ENCODE measurements at places on chromosomes 3 and 15. TPM values are rescaled to one million over a fixed set of nuclear protein-coding genes. Genes with fewer than 3 reads are reported as not detected.

- H3K27me3 ChIP-seq, result peaks cover 4% of the 10 kb centered on the region
- H3K36me3 ChIP-seq, result peaks cover 7% of the 10 kb centered on the region
- H3K27ac ChIP-seq, result no peak overlapping the region
- no peak overlapping the region for H3K4me3 ChIP-seq
- H3K4me1 ChIP-seq, result peaks cover 13% of the 10 kb centered on the region
These were observed 191.9 kb upstream of the IL12A start for GRCh38 chr3:159796744-159797143.

DNA sequence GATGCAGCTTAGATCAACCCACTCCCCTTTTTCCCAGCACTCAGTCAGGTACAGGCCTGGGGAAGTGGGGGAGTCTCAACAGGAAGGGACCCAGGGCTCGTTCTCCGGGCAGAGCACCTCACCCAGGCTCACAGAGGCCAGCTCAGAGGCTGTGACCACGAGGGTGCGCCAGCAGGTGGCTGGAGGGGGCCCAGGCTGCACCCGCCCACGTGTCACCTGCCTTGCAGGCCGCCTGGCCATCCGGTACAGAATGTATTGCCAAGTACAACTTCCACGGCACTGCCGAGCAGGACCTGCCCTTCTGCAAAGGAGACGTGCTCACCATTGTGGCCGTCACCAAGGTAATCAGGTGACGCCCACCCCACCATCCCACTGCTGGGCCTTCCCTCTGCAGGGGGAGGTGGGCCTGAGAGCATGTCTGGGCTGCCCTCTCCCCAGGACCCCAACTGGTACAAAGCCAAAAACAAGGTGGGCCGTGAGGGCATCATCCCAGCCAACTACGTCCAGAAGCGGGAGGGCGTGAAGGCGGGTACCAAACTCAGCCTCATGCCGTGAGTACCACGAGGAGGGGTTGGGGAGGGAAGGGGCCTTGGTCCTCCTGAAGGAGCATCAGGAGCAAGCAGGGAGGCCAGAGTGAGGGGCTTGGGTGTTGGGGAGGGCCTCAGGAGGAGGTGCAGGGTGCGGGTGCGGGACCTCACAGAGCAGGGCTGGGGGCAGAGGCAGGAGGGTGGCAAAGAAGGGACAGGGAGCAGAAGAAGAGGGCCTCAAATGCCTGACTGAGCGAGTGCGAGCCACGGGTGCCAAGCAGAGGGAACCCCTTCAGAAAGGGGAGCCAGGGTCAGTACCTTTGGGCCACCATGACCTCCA is 14.0 kb upstream of the LMAN1L start:
- no peak for DNase-seq
- no peaks in the 10 kb centered on the region for H3K4me1 ChIP-seq
- H3K27ac ChIP-seq, result no peak overlapping the region
- no peaks in the 10 kb centered on the region for H3K36me3 ChIP-seq

GRCh38 chr3:188152660-188153436 is 1.1 kb upstream of the LPP start:
- H3K27me3 ChIP-seq, result no peaks in the 10 kb centered on the region
- peak overlapping the region; percentile 100 for H3K27ac ChIP-seq
- peak; percentile 78 for DNase-seq
- peaks cover 5% of the 10 kb centered on the region for H3K36me3 ChIP-seq
- H3K4me1 ChIP-seq, result peaks cover 45% of the 10 kb centered on the region

- peaks cover 5% of the 10 kb centered on the region for H3K27me3 ChIP-seq
- H3K4me3 ChIP-seq, result no peak overlapping the region
- no peak for DNase-seq
- no peak overlapping the region for H3K27ac ChIP-seq
These were observed 48.8 kb downstream of the PDZRN3 start for GRCh38 chr3:73575953-73576352.

- no peak overlapping the region for H3K27ac ChIP-seq
- DNase-seq, result no peak
- H3K4me3 ChIP-seq, result no peak overlapping the region
- peaks cover 44% of the 10 kb centered on the region for H3K36me3 ChIP-seq
These were observed 13.4 kb downstream of the SEC62 start for GRCh38 chr3:169980055-169980454.

- no peaks in the 10 kb centered on the region for H3K27me3 ChIP-seq
- H3K36me3 ChIP-seq, result peaks cover 8% of the 10 kb centered on the region
- H3K27ac ChIP-seq, result no peak overlapping the region
These were observed 28.8 kb upstream of the IMPDH2 start for GRCh38 chr3:49058011-49058410.

DNA sequence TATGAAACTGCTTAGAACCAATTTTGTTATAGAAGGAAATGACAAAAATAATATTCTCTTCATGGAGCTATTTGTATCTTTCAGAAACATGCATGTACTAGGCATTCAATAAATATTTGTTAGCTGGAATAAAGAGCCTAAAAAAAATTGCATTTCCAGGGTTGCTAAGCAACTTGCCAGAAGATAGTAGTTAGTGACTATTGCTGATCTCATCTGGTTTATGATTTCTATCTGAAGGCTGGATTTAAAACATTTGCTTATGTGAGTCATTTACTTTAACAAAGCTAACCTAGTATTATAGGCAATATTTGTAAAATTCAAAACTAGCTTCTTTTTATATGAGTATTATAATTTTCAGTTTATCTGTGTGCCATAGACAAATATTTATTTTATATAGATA is 78.3 kb downstream of the NAALADL2 start:
- no peak overlapping the region for H3K4me3 ChIP-seq
- no peaks in the 10 kb centered on the region for H3K27me3 ChIP-seq
- no peak overlapping the region for H3K27ac ChIP-seq
- H3K36me3 ChIP-seq, result no peaks in the 10 kb centered on the region
- DNase-seq, result no peak
- peaks cover 18% of the 10 kb centered on the region for H3K4me1 ChIP-seq

DNA sequence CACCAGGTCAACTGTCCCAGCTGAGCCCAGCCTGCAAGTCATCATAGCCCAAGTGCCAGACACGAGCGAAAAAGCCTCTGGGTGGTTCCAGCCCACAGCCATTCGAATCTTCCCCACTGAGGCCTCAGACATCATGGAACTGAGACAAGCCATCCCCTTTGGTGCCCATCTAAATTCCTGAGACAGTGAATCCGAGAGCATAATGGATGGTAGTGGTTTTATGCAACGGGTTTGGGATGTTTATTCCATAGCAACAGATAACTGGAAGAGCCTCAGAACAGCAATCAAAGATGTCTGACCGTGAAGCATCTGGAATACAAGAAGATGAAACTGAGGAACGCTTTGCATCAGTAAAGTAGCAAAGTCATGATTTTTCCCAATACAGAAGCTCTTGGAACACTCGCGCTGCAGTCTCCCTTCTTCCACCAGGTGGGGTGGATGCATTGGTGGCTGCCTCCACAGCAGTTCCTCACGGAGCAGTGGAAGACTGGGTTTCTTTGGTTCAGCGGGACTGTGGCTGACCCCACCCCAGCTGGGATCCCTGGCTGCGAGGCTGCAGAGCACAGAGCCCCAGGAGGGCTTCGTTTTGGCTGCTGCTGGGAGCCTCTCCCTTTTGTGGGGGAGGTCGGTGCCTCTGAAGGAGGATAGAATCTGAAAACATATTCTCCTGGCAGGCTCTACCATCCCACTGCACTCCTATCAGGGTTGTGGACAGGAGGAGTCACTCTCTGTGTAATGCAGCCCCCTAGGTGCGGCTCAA is 26.4 kb upstream of the PDE8A start:
- no peaks in the 10 kb centered on the region for H3K27me3 ChIP-seq
- no peak for DNase-seq
- H3K36me3 ChIP-seq, result no peaks in the 10 kb centered on the region
- peaks cover 5% of the 10 kb centered on the region for H3K4me1 ChIP-seq

DNA sequence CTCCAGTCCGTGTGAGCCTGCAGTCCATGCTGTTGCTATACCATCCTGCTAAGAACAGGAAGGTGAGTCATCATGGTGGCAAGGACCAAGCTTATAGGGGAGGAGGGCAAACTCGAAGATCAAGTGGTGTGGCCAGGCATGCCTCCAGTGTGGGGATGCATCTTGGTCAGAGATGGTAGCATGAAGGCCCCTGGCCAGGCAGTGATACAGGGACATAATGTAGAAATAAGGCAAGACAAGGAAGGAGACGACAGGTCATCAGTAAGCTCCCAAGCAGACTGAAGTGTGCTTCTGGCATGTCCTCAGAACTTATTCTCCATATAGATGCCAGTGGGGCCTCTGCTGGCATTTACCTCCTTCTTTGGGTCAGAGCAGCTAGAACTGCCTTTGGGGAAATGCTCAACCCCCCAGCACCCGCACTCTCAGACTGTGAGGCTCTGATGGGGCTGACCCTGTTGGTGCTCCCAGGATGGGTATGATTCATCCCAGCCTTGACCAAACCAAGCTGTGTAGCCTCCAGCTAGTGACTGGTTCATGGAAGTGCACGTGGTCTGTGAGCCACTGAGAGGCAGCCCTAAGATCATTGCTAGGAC is 52.5 kb upstream of the ATP2B2 start:
- no peak overlapping the region for H3K27ac ChIP-seq
- H3K4me1 ChIP-seq, result no peaks in the 10 kb centered on the region
- peaks cover 46% of the 10 kb centered on the region for H3K27me3 ChIP-seq
- DNase-seq, result peak; percentile 34
- H3K4me3 ChIP-seq, result no peak overlapping the region

DNA sequence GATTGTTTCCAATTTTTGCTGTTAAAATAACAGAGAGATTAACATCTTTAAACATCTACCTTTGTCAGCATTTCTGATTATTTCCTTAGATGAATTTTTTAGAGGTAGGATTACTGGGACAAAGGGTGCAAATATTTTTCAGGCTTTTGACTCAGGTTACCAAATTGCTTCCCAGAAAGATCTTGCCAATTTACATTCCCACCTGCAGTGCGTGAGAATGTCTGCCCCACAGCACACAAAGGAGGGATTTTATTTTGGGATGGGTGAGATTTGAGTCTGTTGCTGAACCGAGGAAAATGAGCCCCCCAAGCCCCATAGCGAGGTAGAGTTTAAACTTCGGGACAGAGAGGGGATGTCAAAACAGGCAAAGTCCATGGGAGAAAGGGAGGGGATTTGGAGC is 25.9 kb upstream of the RNU6-1 start:
- H3K4me1 ChIP-seq, result peaks cover 17% of the 10 kb centered on the region
- no peak overlapping the region for H3K27ac ChIP-seq
- no peaks in the 10 kb centered on the region for H3K27me3 ChIP-seq

DNA sequence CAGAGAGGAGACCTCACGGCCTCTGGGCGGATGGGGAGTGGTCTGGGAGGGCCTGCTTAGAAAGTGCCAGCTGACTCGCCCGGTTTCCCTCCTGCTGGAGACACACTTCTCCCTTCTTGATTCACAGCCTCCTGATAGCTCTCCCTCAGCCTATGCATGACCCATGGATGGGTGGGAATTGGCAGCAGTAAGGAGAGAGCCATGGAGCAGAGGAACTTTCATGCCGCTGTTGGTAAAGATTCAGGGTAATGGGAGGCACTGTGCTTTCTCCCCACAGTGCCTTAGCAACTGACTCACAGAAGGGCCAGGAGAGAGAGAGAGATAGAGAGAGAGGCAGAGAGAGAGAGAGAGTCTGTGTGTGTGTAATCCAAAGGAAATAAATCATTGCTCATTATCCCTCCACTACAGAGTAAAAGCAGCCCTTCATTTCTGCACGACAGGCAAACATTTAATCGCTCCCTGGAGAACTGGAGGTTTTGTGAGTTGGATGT is 82.8 kb downstream of the SEMA5B start:
- H3K36me3 ChIP-seq, result no peaks in the 10 kb centered on the region
- H3K4me1 ChIP-seq, result peaks cover 21% of the 10 kb centered on the region
- no peak overlapping the region for H3K4me3 ChIP-seq
- H3K27me3 ChIP-seq, result peaks cover 19% of the 10 kb centered on the region

DNA sequence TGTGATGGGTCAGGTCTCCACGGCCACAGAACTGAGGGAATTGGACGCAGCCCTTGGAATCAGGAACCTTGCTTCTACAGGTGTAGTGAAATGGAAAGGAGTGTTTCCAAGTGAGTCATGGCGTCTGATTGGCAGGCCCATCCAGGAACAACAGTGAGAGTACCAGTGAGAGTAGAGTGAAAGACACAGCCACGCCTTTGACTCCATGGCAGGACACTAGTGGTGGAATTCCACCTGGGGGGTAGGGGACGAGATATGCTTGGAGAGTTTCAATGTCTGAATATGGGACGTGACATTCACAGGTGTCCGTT is 3.0 kb upstream of the SLC28A1 start:
- H3K4me1 ChIP-seq, result peaks cover 4% of the 10 kb centered on the region
- H3K36me3 ChIP-seq, result no peaks in the 10 kb centered on the region
- H3K4me3 ChIP-seq, result no peak overlapping the region
- no peak for DNase-seq

- H3K4me1 ChIP-seq, result peaks cover 6% of the 10 kb centered on the region
- no peaks in the 10 kb centered on the region for H3K27me3 ChIP-seq
- DNase-seq, result no peak
- no peak overlapping the region for H3K4me3 ChIP-seq
These were observed 16.4 kb downstream of the IL12A start for GRCh38 chr3:160005004-160005403.

DNA sequence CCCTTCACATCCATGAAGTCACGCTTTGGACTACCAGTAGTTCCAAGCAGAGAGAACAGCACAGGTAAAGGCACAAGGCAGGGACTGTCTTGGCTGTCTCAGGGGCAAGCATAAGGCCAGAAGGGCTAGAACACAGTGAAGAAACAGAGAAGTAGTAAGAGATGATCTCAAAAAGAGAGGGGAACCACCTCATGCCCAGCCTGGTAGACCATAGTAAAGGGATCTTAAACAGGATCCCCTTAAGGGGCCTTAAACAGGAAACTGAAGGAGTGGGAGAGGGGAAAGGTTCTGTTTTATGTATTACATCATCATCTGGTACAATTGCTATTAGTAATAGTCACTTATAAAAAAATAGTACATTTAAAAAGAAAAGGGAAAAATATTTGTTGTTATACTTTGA is 25.8 kb downstream of the P2RY1 start:
- H3K4me3 ChIP-seq, result no peak overlapping the region
- H3K27ac ChIP-seq, result no peak overlapping the region
- peaks cover 4% of the 10 kb centered on the region for H3K4me1 ChIP-seq
- no peak for DNase-seq
- peaks cover 4% of the 10 kb centered on the region for H3K27me3 ChIP-seq
- no peaks in the 10 kb centered on the region for H3K36me3 ChIP-seq

GRCh38 chr3:47121409-47121808 is 42.5 kb downstream of the SETD2 start:
- H3K36me3 ChIP-seq, result peaks cover 57% of the 10 kb centered on the region
- no peak overlapping the region for H3K27ac ChIP-seq
- no peak overlapping the region for H3K4me3 ChIP-seq
- no peak for DNase-seq
- H3K27me3 ChIP-seq, result no peaks in the 10 kb centered on the region

DNA sequence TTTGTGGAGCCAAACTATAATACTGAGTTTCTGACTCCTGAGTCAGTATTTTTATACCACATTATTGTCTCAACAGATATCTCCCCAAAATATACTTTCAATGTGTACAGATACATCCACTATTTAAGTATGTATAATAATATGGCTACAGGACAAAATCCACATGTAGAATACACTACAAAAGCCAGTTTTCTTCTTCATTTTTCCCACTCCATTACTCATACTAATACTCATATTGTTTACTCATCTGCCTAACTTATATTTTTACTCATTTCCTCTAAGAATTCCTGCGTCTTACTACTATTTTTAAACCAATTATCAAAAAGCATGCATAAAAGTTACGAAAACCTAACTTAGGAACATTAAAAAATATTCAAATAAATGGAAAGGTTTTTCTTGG is 440.8 kb downstream of the ZNF385D start:
- H3K4me1 ChIP-seq, result no peaks in the 10 kb centered on the region
- H3K4me3 ChIP-seq, result no peak overlapping the region
- H3K27ac ChIP-seq, result no peak overlapping the region

Gene SLC12A8
- total RNA-seq, result 6.8 TPM

Gene TP53BP1
- 101 TPM for total RNA-seq

Gene NRROS
- 0.68 TPM for total RNA-seq

Gene OGG1
- 22.8 TPM for total RNA-seq

Gene IQCF5
- not detected for total RNA-seq

Gene ESYT3
- total RNA-seq, result 2.0 TPM

Gene HAPLN3
- total RNA-seq, result 10.4 TPM

Gene CDAN1
- 37.2 TPM for total RNA-seq

Gene SI
- total RNA-seq, result 4.7 TPM

Gene GPR87
- total RNA-seq, result 5.5 TPM

Gene LRRC34
- 2.7 TPM for total RNA-seq

Measured in type B pancreatic cell (in vitro differentiated cells).